GM23248 (cell line): ENCODE measurements at places on chromosomes 2 and 18. TPM values are rescaled to one million over a fixed set of nuclear protein-coding genes. Genes with fewer than 3 reads are reported as not detected.

DNA sequence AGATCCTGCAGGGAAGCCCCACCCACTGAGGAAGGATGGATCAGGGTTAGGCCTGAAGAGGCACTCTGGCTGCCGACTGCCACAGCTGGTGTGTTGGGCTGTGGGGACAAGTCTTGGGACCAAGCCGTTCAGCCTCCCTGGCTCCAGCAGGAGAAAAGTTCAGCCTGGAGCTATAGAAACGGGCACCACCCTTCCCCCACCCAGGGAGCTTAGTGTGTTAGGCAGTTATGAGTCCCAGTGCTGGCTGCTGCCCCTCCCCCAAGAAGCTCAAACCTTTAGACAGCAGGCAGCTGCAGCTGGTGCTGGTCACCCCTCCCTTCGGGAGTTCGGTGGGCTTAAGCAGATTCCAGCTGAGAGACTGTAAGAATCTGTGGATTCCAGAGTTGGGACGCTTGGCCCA is 447.1 kb upstream of the HS6ST1 start:
- no peak for DNase-seq

GRCh38 chr18:70029163-70029562 is 81.5 kb upstream of the CD226 start:
- DNase-seq = no peak

GRCh38 chr2:11346023-11346482 is 1.6 kb upstream of the ROCK2 start:
- peak; percentile 36 for DNase-seq

- DNase-seq = no peak
These were observed 62.3 kb downstream of the PTPRM start for GRCh38 chr18:7629416-7629815.

- peak; percentile 16 for DNase-seq
These were observed 46.1 kb upstream of the TBC1D8 start for GRCh38 chr2:101197215-101197745.

DNA sequence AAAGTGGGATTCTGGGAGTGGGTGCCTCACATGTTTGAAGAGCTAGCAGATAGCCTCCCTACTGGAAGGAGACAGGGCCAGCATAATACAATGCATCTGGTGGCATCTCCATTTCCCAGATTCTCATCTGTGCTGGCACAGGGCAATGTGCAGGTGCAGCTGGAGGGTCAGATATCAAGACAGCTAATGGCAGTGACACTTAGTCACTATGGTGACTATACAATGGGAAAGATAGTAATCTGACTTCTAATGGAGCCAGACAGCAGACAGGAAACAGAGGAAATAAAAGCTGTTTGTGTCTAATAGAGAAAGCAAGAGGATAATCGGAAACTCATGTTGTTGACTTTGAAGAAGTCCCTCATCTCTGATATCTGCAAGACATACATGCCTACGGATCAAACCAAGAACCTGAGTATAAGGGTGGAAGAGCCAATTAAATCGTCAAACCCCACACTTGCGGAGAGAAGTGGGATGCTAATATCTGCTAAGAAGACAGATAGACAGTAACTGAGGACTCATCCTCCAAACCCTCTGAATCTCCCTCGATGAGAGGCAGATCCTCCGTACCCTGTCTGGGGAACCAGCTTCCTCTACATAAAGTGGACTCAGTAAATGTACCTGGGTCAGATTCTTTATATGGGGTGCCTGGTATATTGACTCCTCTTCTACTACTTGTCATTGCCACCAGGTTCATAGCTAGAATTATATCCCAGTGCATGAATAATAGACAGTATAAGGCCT is 692.7 kb downstream of the SOCS6 start:
- no peak for DNase-seq

GRCh38 chr18:43542016-43542415 is 264.7 kb upstream of the SYT4 start:
- DNase-seq = no peak

GRCh38 chr18:76377359-76377756 is 117.7 kb downstream of the ZNF516 start:
- no peak for DNase-seq

DNA sequence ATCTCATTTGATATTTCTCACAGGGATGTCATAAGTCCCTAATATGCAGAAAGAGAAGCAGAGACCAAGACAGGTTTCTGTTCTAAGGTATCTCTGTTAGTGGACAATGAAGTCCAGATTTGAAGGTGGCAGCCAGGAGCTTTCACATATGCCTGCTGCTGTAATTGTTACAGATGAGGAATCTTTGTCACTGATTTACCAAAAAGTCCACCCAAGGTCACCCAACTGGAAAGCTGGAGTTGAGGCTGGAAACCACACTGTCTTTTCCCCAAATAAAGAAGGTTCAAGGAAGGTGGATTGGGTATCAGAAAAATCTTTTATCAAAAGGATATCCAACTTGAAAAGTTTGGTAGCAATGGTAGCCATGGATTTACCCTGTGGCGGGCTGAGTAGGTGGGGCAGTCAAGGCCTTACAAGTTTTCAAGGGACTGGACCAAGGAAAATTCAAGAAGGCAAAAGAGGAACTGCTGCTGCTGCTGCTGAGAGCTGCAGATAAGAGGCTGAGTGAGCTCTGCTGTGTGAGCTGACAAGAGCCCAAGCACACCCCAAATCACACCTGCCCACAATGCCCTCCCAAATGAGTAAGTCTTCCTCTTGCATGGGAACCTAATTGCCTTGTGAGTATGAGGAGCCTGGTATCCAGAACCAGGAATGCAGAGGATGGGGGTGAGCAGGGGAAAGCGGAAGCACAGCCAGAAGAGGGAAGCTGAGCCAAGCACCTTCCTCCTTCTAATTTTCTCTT is 241.2 kb downstream of the ANAPC1 start:
- no peak for DNase-seq

- DNase-seq = no peak
These were observed 692.1 kb upstream of the CELF4 start for GRCh38 chr18:38257661-38258060.

DNA sequence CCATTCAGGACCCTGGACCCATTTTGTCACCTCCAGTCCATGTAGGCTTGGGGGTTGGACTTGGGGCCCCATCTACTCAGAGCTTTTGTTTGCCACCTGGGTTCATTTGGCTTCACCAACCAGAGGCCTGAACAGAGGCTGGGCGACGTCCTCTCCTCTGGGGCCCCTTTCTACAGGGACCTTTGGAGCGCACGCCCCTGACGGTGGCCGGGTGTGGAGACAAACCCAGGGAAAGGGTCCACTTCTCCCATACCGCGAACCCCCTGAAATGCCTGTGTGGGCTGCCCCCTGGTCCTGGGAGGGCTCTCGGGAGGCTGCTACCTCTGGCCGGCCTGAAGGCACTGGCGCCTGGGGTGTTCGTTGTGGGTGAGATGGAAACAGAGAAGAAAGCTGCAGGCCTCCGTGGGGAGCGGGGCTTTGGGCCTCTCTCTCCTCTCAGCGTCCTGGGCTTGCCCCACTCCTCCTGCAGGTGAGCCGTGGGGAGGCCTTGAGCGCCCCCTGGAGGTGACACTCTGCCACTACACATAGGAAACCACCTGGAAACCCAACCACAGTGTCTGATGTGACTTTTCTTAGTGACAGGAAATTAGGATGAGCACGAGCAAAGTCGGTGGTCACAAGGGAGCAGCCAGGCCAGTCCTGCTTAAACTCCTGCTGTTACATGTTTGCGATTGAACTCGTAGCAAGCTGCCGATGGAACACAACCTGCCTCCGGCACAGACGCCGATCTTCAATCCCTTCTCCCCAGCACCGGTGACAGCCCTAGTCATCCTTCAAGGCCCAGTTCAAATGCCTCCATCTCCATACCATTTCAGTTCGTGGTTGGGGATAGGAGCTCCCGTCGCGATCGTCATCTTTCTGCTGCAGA is 12.0 kb upstream of the NTSR2 start:
- peak; percentile 10 for DNase-seq

DNA sequence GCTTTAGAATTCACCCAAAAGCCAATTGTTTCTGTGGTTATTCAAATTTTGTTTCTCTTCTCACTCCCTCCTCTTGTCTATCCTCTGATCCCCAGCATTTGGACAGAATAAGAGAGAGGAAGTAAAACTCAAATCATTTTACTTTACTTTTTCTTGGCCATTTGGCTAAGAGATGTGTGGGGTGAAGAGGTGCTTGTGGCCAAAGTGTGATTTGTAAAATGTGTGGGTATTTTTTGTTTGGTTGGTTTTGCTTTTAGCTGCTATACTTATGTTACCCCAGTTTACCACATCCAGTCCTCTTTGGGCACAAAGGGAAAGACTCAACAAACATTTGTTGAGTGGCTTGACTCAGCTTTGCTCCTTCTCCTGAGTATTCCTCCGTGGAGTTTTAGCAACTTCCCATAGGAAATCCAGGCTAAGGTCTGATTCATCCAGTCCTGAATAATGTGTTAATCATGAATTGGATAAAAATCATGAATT is 109.1 kb upstream of the CYP1B1 start:
- peak; percentile 84 for DNase-seq

DNA sequence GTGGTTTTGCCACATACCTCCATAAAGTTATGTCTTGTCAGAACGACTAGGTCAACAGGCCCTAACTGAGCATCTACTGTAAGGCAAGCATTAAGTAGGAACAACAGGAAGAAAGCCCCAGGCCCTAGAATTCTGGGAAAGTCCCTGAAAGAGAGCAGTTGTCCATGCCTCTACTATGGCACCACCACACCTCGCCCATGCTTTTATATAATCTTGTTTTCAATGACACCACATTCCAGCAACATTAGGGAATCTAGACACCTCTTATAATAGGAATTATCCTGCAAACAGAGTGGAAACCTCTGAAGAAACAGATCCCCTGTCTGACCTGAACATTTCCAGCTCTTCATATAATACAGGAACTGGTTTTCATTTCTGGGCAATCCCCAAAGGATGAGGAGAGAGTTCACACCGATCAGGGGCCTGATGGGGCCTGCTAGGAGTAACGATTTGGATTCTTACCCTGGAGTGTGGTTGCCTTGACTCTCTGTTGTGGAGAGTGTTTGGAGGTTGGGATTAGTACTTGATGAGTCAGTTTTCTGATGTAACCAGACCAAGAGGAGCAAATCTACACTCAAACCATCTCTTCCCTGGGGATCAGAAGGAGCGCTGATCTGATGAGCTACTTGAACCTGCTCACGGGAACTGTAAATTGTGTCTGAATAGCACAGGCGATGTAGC is 31.9 kb upstream of the CEP68 start:
- peak; percentile 94 for DNase-seq

- DNase-seq = peak; percentile 12
These were observed 76.7 kb downstream of the TGIF1 start for GRCh38 chr18:3526421-3527354.

DNA sequence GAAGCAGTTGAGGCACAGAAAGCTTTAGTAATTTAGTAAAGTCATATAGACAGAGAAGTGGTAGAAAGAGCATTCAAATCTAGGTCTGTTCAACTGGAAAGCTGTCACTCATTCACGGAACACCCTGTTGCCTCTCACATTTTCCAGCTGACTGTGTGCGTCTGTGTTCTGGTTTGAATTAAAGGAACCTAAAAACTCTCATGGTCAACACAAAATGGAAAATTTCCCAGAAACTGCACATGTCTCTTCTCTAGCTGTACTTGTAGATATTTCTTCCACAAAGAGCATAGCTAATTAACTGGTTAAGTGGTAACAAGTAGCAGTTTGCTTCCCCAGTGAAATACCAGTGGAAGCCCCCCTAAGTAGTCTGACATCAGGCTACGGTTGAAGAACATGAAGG is 390.8 kb downstream of the TGIF1 start:
- no peak for DNase-seq

DNA sequence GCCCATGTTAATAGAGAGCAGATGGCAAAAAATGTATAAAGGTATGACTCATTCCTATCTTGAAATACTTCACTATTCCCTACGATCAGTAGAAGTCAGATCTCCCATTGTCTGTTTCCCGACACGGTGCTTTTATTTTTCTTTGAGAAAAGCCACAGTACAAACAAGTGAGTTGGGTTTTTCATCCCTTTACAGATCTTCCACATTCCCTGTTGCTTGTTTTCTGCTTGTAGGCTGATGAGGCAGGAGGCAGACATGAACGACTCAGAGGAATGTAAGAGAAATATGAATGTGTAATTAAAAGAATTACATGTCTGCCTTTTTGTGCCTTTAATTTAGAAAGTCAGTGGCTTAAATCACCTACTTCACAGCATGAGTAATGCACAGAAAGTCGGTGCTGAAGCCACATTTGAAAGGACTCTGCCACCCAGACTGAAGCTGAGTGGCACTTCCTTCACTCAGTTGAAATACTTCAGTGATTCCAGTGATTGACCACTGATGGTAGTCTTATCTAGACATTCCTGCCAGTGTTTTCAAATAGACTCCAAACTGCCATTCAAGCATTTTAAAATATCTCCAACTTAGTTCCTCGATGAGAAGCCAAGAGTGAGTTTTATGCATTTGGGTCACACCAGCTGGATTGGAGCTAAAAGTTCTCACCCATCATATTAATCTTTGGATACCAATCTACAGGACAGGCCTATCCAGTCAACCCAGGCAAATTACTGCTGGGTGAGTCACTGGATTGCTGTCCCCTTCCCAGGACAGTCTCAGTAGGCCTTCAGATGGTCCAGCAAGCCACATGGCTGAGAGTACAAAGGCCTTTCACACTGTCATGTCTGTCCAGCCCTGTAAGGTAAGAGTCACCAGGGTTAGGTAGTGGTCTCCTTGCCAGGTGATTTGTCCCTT is 79.0 kb downstream of the COLEC12 start:
- peak; percentile 78 for DNase-seq

DNA sequence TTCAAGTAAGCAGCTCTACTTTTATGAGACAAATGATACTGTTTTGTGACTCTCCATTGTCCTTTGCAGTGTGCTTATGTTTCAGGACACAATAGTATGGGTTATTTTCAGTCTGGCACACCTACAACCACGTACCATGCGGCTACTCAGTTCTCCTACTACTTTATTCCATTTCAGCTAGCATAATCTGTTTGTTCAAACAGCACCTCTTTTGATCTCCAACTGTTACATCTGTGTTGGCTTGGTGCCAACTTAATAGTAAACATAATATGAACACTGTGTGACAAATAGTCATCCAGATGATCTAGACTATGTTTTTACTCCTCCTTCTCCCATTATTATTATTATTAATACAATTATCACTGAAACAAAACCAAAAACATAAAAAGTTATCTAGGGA is 40.5 kb downstream of the MYO3B start:
- DNase-seq = no peak

- DNase-seq = peak; percentile 10
These were observed 160.6 kb upstream of the SMAD7 start for GRCh38 chr18:49111191-49111988.

Gene ZNF24
- total RNA-seq = 23.1 and 23.6 TPM in 2 replicates

Gene CDH19
- total RNA-seq = not detected in 2 replicates

Gene PTPRN
- 50.5 and 54.1 TPM in 2 replicates for total RNA-seq

Gene TTN
- not detected in 2 replicates for total RNA-seq

Gene SCYGR4
- total RNA-seq = not detected in 2 replicates

Gene CNRIP1
- total RNA-seq = 21.8 and 37.7 TPM in 2 replicates

Gene EN1
- total RNA-seq = 7.0 and 9.1 TPM in 2 replicates

Gene OBSL1
- total RNA-seq = 68.7 and 84.9 TPM in 2 replicates

Gene DLX2
- total RNA-seq = 2.8 and 4.7 TPM in 2 replicates

Gene WDR7
- 6.7 and 8.2 TPM in 2 replicates for total RNA-seq
